Suppressor macrophage treated with lipopolysaccharide for 1 hour (primary cell): ENCODE measurements at places on chromosomes 4 and X.

GRCh38 chr4:150080337-150080736 is 2.1 kb downstream of the DCLK2 start:
- no peak for DNase-seq

GRCh38 chr4:55931833-55932232 is 16.9 kb upstream of the CEP135 start:
- no peak for DNase-seq

DNA sequence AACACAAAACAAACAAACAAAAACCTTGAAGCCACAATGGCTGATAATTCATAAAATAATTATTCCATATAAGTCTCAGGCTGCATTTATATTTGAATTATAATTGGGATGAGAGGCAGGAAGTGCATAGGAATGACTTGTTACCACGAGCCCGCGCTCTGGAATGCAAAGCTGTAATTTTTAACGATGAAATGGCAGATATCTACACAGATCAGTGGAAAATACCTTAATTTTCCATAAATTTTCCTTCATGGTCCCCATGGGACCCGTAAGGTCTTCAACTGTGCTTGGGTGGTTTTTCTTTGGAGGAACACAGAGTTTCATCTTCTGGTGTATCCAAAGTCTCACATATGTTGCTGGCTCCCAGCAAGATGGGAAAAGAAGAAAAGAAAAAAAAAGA is 226.8 kb downstream of the SHOX start:
- DNase-seq, result no peak

GRCh38 chr4:120683897-120684540 is 238.5 kb downstream of the PRDM5 start:
- no peak for DNase-seq

DNA sequence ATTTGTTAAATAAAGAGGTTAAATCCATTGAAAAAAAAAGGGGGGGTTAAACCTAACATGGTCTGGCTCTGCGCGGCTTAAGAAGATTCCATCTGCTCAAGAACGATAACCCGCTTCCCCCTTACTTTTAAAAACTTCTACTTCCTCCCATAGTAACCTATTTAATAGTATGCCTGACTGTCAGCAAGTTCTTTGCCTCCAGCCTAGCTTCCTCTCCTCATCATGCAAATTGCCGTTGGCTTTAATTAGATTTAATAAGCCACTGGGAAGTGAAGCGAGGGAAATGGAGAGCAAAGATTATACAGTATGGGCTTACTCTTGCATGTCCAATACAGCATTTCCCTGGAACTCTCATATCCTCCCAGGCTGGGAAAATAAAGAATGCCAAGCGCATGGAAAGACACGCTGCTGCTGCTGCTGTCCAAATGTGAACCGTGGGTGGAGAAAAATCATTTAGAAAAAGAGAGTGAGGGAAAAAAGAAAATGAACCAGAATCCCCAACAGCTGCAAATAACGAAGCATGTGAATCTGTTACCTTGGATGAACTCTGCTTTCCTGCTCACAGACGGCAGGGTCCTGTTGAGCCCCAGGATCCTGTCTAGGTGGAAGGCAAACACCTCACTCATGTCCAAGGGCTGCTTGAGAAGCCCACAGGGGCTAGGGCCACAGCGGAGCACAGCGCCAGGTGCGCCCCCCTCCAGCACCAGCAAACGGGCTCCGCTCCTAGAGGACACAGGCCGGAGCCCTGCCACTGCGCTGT is 2.7 kb downstream of the GASK1B start:
- peak; percentile 49 for DNase-seq

DNA sequence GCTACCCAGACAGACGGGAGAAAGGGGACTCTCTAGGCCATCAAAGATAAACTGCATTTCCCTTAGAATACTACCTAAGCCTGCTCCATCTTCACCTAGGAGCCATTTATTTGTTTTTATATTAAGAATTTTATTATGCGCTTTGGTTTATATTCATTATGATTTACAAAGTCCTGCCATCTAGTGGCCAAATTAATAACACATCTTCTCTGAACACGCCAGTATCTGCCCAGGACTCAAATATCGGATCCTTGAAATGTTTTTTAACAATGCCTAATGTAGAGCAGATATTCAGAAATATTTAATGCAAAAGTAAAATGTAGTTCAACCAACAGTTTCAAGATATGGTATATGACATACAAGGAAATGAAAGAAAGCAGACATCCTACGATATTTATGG is 20.8 kb upstream of the PRPS2 start:
- peak; percentile 40 for DNase-seq

GRCh38 chrX:23465105-23465791 is 130.6 kb downstream of the PTCHD1 start:
- no peak for DNase-seq

DNA sequence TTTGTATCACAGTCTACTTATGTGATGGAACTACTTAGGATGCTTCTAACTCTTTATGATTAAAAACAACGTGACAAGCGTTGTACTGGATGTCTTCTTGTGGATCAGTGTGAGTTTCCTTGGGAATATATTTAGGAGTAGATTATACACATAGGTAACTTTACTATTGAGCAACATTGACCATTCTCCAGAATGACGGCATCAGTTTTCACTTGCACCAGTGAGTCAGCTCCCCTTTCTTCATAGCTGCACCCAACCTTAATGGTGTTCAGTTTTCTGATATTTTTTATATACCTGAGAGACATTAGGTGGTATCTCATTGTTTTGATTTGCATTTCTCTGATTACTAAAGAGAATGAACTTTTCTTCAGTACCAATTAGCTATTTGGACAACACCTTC is 343.9 kb downstream of the ADGRL3 start:
- DNase-seq, result no peak

DNA sequence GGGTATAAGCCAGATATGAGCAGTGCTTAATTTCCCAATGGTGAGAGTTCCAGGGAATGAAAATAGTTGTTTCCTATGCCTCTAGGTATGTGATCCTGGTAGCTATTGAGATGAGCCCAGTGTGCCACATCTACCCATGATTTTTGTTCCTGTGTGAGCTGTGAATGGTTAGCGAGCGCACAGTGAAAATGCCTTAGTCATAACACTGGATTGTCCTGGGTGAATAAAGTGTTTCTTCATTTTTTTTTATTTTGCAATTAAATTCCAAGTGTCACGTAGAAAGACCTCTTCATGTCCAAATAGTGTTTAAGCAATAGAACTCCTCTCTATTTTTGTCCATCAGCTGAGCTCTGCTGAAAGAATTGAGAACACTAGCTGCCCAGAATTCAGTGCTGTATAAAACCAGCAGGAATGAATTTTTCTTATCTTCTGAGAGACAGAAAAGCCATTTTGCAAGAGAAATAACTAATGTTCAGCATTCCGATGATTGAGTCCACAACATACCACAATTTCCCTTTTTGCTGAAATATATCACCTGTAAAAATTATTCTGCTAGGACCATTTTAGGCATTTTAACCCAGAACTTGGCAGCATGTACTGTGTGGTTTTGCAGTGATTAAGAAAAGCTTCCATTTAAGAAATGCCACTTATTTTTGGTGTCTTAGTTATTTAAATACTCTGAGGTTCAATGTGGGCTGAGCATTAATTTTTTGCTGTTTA is 5.6 kb downstream of the MAOA start:
- no peak for DNase-seq

- DNase-seq, result no peak
These were observed 30.2 kb downstream of the BTC start for GRCh38 chr4:74764119-74764518.

GRCh38 chr4:150072906-150073714 is 5.1 kb upstream of the DCLK2 start:
- DNase-seq, result no peak

GRCh38 chrX:137313627-137314026 is 252.3 kb upstream of the ZIC3 start:
- no peak for DNase-seq

GRCh38 chrX:68254738-68255645 is 178.3 kb downstream of the OPHN1 start:
- no peak for DNase-seq

- DNase-seq, result no peak
These were observed 128.9 kb downstream of the REELD1 start for GRCh38 chr4:146343199-146343598.
